Adrenal gland (tissue), 19 donors: ENCODE measurements at places on chromosomes 1 and 21. TPM values are rescaled to one million over a fixed set of nuclear protein-coding genes. Genes with fewer than 3 reads are reported as not detected.

The INSRR gene
- not detected for total RNA-seq

DNA sequence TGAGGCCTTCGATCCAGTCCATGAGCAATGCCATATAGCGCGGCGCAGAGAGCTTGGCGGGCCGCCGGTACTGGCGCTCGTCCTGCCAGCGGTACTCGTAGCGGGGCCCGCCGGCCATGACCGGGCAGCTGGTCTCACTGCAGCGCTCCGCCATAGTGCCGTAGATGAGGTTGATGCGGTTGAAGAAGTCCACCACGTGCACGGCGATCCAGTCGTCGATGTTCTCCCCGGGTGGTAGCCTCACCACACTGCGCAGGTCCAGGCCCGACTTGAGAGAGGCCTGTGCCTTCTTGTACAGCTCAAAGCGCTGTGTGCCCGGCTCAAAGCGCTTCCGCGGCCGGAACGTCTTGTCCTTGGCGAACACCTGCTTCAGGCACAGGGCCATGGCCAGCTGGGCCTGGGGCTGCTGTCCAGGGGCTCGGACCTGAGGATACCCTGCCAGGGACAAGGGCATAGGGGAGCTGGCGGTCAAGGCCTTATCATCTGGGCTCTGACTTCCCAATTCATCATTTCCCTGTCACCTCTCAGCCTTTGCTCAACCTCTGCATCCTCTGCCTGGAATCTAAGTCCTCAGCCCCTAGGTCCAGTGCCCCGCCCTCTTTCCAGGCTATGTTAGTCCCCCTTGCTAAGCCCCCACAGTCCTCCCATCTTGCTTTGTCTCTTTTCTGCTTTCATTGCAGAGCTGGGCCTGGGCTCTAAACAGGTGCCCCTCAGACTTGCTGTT, 3.5 kb downstream of the MOB3C start:
- DNase-seq = no peak

The LHX8 gene
- total RNA-seq = not detected

The IL22RA1 gene
- total RNA-seq = 0.18 TPM

The GBP7 gene
- total RNA-seq = 0.74 TPM

GRCh38 chr1:66773227-66773626, 21.0 kb downstream of the DYNLT5 start:
- no peak for DNase-seq

DNA sequence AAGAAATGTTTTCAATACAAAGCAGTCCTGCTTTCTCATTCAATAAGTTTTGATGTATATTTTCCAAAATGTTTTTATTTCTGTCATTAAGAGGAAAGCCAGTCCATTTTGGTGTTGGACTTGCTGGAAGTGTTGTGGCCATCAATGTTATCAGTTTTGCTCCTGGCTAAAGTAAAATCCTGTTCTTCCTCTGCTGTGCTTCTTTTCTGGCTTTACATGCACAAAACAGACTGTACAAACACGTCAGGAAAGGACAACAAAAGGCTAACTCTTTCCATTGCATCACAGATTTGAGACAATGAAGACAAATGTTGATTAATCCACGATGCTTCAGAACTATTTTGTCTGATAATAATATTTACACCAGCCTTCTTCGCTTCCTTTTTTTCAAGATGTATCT, 735.4 kb downstream of the LTN1 start:
- DNase-seq = no peak

DNA sequence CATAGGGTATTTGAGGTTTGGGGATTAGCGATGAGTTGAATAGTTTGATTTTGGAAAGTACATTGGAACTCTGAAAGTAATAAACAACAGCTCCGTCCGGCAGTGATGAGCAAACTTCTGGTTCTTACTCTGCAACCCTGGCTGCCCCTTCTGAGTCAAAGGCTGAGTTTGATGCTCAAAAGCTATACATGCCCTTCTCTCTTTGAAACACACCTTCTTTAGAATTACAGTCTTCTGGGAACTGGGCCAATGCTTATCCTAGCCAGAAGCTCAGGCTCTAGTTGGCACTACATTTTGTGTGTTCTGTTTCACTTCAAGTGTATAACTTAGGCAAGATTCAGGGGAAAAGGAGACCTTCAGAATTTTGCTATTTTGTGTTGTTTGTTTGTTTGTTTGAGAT, 9.3 kb downstream of the AHCYL1 start:
- no peak for DNase-seq

DNA sequence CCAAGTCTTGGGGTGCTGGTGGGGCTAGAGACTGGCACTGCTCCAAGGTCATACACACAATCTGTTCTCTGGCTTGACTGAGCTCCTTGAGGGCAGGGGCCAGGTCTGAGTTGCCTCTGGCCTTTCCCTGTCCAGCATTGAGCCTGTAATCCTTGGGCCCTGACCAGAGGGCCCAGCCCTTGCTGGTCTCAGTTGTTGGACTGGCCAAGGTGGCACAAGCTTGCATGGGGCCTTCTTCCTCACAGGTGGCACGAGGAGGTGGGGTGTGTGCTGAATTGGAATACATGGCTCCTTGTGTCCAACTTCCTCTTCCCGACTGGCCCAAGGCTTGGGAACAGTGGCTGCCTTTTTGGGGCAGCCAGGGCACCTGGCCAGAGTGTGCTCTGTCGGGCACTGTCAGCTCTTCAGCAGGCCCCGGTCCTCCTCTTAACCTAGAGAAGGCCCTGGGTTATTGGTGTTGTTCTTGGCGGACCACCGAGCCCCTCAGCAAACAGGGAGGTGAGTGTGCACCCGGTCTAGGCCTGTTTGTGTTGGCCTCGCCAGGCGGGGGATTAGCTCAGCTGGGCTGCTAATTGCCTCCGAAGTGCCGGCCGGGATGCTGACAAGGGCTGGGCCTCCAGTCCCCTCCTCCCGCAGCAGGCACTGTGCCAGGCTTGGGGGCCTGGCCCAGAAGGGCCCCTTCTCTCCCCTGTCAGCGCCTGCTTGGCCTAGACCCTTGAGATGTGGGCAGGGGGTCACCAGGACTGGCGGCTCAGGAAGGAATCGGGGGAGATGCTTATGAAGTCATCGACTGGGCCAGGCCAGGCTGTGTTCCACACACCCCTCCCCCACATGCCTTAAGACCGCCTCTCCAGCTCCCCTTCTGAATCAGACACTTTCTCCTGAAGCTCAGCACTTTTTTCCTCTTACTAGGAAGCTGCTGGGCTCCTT, 28.5 kb downstream of the WNT4 start:
- peak; percentile 51 for DNase-seq

GRCh38 chr1:200971428-200971903, 52.0 kb downstream of the KIF21B start:
- no peak for DNase-seq

- no peak for DNase-seq
Measured at GRCh38 chr1:62484824-62485468, 48.1 kb downstream of the USP1 start.

GRCh38 chr1:914131-914890, 9.4 kb upstream of the SAMD11 start:
- no peak for DNase-seq

- DNase-seq = no peak
Measured at GRCh38 chr1:248585266-248585665, 10.7 kb upstream of the OR2T34 start.

The DDAH1 gene
- 69.5 TPM for total RNA-seq

The EPHB2 gene
- total RNA-seq = 9.7 TPM

DNA sequence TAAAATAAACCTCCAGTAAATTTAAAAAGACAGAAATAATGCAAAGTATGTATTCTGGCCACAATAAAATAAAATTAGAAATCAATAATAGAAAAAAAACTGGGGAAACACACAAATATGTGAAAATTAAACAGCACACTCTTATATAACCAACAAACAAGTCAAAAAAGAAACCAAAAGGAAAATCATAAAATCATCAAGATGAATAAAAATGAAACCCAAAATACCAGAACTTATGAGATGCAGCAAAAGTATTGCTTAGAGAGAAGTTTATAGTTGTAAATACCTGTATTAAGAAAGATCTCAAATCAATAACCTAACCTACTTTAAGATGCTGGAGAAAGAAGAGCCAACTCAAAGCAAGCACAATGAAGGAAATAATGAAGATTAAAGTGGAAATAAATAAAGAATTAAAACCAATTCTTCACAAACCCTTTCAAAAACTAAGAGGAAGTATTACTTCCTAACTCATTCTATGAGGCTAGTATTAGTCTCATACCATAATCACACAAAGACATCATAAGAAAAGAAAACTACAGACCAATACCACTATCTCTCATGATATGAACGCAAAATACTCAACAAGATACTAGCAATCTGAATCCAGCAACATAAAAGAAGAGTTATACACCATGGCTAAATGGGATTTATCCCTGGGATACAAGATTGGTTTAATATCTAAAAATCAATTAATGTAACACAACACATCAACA, 6.4 kb upstream of the KRTAP10-3 start:
- DNase-seq = no peak

DNA sequence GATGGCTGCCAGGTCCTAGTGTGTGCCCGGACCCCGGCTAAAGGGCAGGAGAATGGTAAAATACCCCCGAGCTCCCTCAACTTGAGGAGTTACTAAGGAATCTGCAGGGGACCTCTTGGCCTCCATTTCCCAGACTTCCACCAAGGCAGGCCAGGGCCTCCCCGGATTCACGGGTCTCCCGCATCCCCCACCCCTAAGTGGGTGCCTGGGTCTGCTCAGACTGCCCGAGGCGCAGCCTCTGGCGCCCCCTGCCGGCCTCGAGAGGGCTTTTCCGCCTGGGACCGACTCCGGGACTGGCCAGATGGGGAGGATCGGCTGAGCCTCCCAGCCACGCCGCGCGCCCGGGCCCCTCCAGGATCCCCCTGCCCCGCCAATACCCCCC, 1.7 kb downstream of the PLEKHG5 start:
- peak; percentile 69 for DNase-seq

GRCh38 chr1:164772635-164773034, 213.7 kb downstream of the PBX1 start:
- peak; percentile 93 for DNase-seq

The GNG12 gene
- 91.3 TPM for total RNA-seq

The ETNK2 gene
- total RNA-seq = 3.8 TPM

GRCh38 chr21:9763807-9764206, 757.6 kb upstream of the TPTE start:
- DNase-seq = no peak

GRCh38 chr21:38989379-38989744, 183.6 kb downstream of the ETS2 start:
- no peak for DNase-seq

DNA sequence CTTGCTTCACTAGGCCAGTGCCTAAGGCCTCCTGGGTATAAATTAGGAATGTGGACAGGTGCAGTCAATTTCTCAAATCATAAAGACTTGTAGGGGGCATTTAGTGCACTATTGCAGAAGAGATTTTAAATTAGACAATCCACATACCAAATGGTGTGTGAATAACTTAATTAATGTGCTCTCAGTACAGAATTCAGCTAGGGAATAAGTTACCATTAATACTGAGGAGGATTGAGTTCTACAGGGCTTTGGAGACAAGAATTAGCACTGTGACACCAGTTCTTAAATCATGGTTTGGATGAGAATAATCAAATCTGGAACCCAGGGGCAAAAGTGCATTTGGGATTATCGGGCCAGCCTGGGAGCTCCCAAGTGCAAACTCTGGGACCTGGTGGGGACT, 1.7 kb downstream of the SYPL2 start:
- DNase-seq = no peak

The LCE2C gene
- not detected for total RNA-seq

- no peak for DNase-seq
Measured at GRCh38 chr1:202572867-202573266, 137.4 kb downstream of the SYT2 start.

The PTGER3 gene
- total RNA-seq = 12.1 TPM

GRCh38 chr1:202149566-202149965, 5.0 kb upstream of the ARL8A start:
- DNase-seq = no peak

DNA sequence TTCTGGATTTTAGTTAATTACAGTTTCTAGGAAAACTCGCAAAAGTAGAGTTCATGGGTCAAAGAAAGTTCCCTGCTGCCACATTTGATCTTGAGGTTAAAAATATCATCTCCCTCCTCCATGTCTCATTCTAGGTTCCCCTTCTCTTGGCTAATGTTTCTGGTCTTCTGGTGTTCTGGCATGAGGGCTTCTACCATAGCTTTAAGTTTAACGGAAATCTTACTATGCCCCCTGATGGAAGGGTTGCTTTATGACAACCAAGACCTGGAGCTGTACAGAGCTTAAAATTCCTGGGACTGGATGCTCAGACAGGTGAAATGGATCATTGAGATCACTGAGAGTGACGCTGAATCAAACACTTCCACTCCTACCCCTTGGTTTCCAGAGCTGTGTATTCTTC, 1881.7 kb downstream of the MRPL39 start:
- DNase-seq = no peak

GRCh38 chr1:201859424-201859823, 29.3 kb upstream of the SHISA4 start:
- no peak for DNase-seq

The LCE6A gene
- not detected for total RNA-seq

GRCh38 chr1:68321084-68321685, 88.9 kb upstream of the WLS start:
- peak; percentile 86 for DNase-seq

DNA sequence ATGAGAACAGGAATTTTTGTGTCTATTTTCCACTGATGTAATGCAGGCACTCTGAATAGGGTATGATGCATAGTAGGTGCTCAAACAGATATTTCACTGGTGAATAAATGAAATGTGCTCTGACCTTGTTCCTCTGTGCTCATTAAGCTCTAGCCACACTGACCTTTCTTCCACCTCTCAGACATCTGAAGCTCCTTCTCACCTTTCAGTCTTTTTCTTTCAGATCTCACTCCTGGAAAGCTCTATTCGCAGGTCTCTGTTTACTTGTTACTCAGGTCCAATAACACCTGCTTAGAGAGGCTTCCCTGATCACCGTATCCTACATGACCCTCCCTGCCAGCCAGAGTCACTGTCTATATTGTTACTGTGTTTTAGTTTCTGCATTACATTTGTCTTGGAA, 59.2 kb upstream of the IVNS1ABP start:
- no peak for DNase-seq

The CHI3L1 gene
- 2.0 TPM for total RNA-seq

The PTCH2 gene
- 2.3 TPM for total RNA-seq

- no peak for DNase-seq
Measured at GRCh38 chr1:230827081-230827681, 41.1 kb downstream of the C1orf198 start.

- no peak for DNase-seq
Measured at GRCh38 chr1:150622303-150622975, 7.0 kb downstream of the ENSA start.

DNA sequence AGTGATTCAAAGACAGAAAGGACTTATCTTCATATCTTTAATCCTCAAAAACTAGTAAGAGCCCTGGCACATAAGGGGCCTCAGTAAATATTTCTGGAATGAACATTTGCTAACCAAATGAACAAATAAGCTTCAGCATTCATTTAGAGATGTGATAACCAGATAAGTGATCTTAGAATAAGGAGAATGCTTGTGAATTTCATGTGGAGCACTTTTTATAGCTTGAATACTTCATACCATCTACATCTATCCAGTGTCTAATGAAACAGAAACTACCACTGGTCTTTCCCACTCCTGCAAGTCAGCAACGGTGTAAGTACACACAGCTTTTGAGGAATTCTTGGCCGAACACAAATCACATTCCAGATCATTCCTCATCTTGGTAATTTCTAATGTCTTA, 38.5 kb downstream of the EDEM3 start:
- DNase-seq = no peak
